HT1080 (cell line): ENCODE measurements at places on chromosomes 7 and 10. TPM values are rescaled to one million over a fixed set of nuclear protein-coding genes. Genes with fewer than 3 reads are reported as not detected.
A peak's percentile ranks its signal among the peaks of the same experiment; 100 is the strongest.

The HTRA1 gene
- total RNA-seq: 39.4 and 41.7 TPM in 2 replicates

The AGMO gene
- not detected in 2 replicates for total RNA-seq

The TCAF1 gene
- 15.6 and 16.7 TPM in 2 replicates for total RNA-seq

The HOXA9 gene
- total RNA-seq: 33.8 and 45.8 TPM in 2 replicates

The OR2A42 gene
- total RNA-seq: not detected in 2 replicates

The ACADSB gene
- 3.2 and 4.9 TPM in 2 replicates for total RNA-seq

The PODXL gene
- 111 and 131 TPM in 2 replicates for total RNA-seq

The CHAT gene
- not detected in 2 replicates for total RNA-seq

The FAM237B gene
- not detected in 2 replicates for total RNA-seq

The AKR1D1 gene
- not detected in 2 replicates for total RNA-seq

The ANKRD7 gene
- 0.27 and 0.74 TPM in 2 replicates for total RNA-seq

The COL17A1 gene
- total RNA-seq: 14.2 and 17.7 TPM in 2 replicates

The MYPN gene
- 3.6 and 3.9 TPM in 2 replicates for total RNA-seq

DNA sequence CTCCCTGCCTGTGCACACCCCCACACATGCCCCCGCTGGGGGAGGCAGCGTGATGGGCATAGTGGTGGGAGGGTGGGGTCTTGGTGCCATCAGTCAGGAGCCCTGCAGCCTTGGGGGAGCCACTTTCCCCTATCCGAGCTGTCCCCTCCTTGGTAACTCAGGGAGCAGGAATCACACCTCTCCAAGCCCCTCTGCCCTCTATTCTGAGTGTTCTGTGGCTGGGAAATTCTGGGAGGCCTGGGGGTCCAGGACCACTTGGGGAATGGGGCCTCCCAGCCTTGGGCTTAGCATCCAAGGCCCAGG lies 11.3 kb downstream of the DPYSL4 start:
- no peak for DNase-seq

DNA sequence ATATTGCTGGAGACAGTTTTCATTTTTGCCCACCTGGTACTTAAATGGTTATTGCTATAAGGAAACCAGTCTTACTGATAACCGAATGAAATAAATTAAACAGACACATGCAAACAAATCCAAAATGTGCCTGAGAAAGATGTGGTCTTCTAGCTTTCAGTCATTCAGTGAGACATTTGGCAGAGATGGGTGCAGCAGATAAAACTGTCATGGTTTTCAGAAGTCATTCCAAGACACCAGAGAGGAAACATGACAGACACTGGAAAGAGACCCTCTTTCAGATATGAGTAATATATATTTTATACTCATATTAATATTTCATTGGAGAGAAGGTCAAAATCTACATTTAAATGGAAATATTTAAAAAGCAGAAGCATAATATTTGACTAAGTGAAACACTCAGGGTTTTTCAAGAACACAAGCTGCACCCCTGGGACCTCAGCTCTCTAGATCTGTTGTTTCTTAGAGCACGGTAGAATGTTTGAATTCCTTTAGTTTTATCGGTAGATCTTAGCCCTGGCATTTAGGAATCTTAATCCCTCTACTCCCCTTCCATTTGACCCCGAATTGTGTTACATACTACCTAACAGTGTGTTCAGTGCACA lies 246.1 kb downstream of the AUTS2 start:
- DNase-seq: no peak

- DNase-seq: no peak
Observed at GRCh38 chr7:36155811-36156361, 2.8 kb downstream of the EEPD1 start.

GRCh38 chr7:150908173-150908572 lies 55.9 kb downstream of the AOC1 start:
- no peak for DNase-seq

- DNase-seq: peak; percentile 18
Observed at GRCh38 chr10:96565774-96566173, 21.0 kb downstream of the TM9SF3 start.

DNA sequence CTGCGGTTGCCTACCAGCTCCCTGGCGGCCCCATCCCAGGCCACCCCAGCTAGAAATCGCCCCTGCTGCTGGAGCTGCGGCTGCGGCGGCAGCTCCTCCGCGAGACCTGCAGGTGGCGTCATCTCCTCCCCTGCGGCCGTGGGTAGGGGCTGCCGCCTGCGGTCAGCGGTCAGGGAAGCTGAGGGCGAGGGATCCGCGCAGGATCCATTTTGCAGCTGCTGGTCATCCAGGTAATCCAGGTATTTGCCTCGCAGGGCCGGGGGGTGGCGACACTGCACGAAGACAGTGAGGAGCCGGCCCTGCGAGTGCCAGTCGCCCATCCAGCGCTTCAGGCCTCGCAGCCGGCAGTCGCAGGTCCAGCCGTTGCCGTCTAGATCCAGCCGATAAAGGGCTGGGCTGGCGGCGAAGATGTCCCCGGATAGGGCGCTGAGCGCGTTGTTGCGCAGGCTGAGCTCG lies 1.5 kb downstream of the TRIL start:
- no peak for DNase-seq

DNA sequence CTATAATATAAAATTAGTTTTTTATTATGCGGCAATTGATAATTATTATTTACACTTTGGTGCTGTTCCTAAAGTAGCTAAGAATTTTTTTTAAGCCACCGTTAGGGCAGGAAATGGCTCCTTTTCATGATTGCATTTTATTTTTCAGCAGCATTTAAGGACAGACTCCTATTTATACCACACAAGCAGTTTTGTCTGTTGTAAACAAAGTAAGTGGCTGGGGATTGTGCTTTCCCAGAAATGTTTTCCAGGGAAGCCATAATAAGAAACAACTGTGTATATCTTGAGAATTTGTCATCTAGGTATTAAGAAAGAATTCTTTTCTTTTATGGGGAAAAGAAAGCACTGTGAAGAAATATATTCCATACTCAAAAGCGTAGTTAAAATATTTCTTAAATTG lies 232.0 kb downstream of the VTI1A start:
- DNase-seq: no peak

- DNase-seq: no peak
Observed at GRCh38 chr10:106897719-106898118, 266.8 kb downstream of the SORCS1 start.

DNA sequence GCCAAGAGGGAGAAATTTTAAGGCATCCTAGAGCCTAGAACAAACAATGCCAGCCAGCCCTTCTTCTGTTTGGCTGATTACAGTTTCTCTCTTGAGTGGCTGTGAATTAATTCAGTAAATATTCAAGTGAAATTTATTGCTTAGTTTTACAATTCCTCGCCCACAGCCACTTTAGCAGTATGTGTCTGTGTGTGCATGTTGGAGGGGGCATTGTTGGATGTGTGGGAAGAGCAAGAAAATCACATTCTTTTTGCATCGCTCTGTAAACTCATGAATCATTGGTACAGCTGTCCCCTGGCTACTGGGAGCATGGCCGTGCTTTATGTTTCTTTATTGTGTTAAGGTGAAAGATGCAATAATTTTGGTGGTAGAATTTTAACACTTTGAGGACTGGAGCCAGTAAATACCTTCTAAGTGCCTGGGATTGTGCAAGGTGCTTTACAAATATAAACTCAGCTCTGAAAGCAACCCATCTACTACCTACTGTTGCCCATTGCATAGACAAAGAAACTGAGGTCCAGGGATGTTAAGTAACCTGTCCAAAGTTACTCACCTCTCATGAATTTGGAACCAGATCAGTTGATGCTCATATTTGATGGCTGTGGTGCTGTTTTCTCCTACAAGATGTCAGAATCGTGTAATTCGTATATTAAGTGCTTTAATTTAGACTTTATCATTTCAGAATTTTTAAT lies 89.9 kb upstream of the BTBD16 start:
- DNase-seq: peak; percentile 82

DNA sequence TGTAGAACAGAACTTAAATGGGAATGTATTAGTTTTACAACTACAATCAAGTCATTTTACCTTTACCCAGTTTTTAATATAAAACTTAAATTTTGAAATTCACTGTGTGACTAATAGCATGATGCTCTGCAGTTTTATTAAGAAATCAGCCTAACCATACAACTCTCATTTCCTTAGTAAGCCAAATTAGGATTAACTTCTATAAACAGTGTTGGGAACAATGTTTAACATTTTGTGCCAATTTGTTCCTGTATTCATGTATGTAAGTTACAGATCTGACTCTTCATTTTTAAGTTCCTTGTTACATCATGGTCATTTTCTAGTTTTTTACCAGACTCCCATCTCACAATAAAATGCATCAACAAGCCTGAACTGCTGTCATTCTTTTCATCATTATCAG lies 209.8 kb downstream of the ZEB1 start:
- DNase-seq: no peak

DNA sequence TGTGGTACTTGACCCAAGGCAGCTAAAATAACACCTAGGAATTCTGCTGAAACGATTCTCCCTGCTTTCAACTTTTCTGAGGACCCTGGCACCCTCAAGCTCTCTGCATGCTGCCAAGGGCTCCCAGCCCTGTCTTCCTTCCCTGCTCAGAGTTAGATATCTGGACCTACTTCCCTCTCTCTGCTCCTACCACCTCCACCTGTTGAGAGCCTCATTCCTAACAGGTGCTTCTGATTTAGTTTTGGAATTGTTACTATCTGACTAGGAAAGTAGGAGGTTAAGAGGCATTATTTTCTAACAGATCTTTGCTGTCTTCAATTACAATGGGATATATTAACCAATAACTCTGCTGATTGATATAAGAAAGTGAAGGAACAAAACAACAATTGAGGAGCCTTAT lies 253.8 kb downstream of the FZD1 start:
- DNase-seq: no peak

DNA sequence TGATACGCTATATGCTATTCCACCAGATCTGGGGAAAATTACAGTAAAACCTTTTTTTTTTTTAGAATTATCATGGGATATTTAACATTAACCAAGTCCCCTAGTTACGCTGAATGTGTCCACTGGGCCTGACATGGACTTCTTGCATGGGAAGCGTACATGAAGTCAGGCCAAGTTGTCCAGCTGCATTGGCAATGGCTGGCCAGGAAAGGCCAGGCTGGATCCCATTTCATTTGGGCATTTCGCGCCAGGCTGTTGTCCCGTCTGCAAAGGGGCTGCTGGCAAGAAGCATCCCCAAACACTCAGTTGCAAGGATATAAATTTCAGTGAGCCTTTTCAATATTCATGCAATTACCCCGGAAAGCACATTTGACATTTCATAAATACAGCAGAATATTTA lies 933.3 kb downstream of the GRID1 start:
- no peak for DNase-seq

GRCh38 chr7:32500922-32501341 lies 5.6 kb downstream of the AVL9 start:
- peak; percentile 29 for DNase-seq

DNA sequence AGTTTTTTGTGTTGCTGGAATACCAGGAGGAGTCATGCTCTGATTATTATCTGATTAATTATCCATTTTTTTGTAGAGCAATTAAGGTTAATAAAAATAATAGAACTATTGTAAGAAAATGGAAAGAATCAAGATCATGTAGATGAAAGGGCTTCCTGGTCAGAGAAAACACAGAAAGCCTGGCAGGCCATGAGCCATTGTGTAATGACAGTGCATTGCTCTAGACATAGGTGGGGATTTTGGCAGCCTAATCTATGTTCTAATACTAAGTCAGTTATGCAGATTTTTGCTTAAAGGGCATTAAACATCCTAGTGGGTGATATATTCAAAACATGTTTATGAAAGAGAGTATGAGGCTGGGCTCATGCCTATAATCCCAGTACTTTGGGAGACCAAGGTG lies 198.2 kb downstream of the PPP1R9A start:
- no peak for DNase-seq

DNA sequence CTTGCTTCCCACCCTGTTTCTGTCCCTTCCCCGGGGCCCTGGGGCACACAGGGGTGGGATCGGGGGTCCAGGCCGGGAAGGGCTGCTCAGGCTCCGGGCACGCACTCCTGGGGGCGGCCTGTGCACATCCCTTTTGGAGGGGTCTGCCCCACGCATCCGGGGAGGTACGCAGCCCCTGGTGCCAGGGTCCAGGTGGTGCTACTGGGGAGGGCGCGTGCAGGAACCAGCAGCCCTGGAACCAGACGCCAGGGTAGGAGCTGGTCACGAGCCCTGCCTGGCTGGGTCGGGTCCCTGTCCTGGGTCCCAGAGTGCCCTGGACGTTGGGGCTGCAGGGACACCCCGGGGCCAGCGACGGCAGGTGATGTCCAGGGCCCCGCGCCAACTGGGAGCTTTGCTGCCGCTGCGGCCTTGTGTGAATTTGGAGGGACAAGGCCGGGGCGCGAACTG lies 53.4 kb downstream of the GLRX3 start:
- no peak for DNase-seq

GRCh38 chr10:75244487-75245353 lies 9.0 kb upstream of the COMTD1 start:
- DNase-seq: no peak

- DNase-seq: no peak
Observed at GRCh38 chr7:132964876-132965275, 117.0 kb downstream of the CHCHD3 start.

DNA sequence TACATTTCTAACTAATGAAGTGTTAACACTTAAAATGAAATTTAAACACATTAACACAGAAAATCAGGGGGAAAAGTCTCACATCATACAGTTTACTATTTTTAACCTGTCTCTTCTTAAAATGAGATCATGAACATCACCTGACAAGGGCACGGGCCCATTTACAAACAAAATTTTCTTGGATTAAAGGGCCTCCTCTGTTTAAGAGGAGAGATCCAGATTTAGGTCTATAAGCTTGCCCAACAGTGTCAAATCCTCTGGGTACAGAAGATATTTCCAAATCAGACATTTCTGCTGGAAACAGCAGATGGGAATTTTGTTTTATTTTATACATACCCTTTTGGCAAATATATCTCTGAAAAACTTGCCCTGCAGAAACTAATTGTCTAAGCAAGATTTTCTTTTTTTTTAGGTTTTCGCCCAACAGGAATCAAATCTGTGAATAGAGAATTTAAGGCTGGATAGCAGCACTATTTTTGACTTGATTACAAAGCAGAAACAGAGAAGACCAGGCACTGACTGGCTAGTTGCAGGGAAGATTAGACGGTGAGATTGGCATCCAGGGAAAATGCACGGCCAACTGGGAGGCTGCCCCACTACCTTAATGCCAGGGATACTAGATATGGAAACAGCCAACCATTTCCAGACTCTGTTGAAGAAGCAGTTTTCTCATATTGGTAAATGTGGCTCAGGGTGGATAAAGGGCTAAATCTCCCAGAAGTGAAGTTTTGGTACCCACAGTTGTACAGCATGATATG lies 173.4 kb downstream of the LRRN3 start:
- no peak for DNase-seq

DNA sequence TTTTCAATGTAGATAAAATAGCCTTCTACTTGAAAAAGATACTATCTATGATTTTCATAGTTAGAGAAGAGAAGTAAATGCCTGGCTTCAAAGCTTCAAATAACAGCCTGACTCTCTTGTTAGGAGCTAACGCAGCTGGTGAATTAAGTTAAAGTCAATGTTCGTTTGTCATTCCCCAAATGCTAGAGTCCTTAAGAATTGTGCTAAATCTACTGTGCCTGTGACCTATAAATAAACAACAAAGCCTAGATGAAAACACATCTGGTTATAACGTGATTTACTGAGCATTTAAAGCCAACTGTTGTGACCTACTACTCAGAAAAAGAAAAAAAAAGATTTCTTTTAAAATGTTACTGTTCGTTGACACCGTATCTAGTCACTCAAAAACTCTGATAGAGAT lies 134.7 kb downstream of the POLR1F start:
- no peak for DNase-seq

- no peak for DNase-seq
Observed at GRCh38 chr10:22458272-22459038, 113.2 kb downstream of the SPAG6 start.

- no peak for DNase-seq
Observed at GRCh38 chr7:16270844-16271243, 150.5 kb downstream of the CRPPA start.
